ENCODE measurements at places on chromosomes 2 and 18.

DNA sequence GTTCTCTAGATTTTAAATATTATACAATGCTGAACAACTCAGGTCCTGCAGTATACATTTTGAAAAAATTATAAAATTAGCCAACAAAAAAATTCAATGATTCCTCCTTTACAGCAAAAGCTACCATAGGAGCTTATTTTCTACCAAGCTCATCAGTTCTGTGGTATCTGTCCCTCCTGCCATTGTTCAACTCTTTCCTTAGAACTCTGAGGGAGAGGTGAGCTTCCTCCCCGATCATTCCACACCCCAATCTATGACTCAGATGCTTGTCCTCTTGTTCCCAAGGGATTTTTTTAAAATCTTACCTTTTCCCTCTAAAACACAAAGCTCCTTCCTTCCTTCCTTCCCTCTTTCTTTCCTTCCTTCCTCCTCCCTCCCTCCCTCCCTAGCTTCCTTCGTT is 13.5 kb downstream of the DPP4 start:
- no peak for DNase-seq

GRCh38 chr2:215531284-215531683 is 95.4 kb upstream of the FN1 start:
- no peak for DNase-seq

DNA sequence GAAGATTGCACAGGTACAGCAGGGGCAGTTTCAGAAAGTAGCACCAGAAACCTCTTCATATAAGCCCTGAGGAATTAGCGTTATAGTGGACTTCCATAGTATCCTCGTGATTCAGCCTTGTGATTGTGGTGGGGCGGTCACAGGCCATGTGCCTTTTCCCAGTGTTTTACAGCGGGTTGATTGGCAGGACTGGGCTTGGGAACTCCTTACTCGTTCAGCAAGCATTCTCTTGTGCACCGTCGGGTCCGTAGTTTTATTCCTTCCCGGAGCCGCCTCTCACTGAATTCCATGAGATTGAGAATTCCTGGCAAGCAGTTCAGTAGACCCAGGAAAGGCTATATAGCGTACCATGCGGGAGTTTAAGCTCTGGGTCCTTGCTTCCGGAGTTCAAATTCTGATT is 5.2 kb downstream of the COPS8 start:
- DNase-seq: no peak

- DNase-seq: no peak
Observed at GRCh38 chr18:57547260-57547659, 39.2 kb downstream of the FECH start.

- peak; percentile 49 for DNase-seq
Observed at GRCh38 chr2:69798290-69798908, 31.1 kb upstream of the GMCL1 start.

GRCh38 chr2:30643674-30644073 is 163.6 kb downstream of the CAPN13 start:
- no peak for DNase-seq

DNA sequence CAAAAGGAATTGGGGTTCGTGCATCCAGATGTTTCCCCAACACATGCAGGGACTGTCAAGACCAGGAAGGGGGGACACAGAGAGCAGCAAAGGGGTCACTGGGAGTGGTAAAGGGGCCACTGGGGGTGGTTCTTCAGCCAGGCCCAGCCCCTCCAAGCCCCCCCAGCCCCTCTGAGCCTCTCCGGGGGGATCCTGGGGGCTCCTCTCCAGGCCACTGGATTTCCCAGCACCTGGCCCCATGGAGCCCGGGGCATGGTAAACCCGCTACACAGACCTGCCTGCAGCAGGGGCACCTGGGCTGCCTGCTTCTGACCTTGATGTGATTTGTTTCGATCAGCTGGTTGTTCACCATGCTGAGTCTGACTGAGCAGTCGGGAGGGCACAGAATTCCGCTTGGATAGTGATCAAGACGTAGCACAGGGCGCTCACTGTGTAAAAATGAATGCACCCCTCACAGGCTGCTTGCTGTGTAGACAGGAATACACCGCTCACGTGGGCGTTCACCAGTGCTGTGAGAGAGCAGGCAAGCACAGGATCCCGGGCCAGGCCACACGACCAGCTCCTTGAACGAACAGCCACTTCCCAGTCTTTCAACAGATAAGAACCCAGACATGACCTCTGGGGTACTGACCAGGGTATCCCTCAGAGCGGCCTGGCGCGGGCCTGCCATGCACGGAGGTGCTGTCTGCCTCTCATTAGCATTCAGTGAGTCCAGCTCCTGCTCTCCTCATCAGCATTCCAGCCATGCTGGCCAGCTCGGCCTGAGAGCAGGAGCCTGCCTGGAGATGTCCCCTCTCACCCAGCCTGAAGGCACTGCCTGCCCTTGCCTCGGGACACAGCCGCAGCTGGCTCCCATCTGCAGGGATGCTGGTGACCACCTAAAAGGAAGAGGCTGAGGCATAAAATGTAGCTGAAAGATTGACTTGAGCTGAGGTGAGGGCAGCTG is 73.3 kb upstream of the OTOS start:
- DNase-seq: no peak

DNA sequence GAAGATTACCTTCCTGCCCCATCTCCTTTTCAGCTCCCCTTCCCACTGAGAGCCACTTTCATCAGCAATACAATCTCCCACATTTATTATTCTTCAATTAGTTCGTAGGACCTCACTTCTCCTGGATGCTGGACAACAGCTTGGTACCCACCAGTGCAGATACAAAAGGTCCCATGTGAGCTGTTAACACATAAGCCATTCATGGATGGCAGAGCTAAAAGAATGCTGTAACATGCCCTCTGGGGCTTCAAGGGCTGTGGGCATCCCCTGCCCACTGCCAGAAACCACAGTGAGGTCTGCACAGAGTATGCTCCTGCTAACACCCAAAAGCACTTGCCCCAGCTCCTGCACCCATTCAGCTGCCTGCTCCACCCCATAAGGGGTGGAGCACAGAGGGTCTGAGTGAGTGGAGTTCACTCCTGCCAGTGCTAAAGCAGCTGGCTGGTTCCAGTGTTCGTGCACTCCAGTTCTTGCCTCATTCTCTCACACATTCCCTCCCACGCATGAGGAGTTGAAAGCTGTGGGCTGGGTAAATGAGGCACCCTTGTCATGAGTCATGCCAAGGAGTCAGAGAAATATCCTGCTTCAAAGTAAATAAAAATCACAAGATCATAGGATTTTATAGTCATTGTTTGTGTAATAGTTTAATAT is 305.9 kb upstream of the TMEFF2 start:
- no peak for DNase-seq

DNA sequence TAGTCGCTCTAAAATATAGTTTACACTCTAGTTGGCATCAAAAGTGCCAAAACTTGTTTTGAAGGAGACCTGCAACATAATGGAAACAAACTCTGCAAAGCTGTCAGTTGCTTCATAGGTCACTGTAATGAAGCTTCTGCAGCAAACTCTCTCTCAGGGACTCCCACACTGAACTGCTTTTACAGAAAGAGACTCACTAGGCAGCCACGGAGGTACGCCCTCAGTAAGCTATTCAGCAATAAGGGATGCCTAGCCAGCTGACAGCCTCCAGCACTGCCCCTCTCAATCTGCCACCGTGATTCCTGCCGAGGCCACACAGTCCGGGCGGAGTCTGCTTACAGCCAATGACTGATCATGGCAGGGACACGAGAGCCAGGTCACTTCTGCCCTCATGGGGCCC is 51.1 kb downstream of the COLEC12 start:
- DNase-seq: no peak

- DNase-seq: peak; percentile 7
Observed at GRCh38 chr2:210199186-210199765, 26.0 kb downstream of the ACADL start.

- DNase-seq: no peak
Observed at GRCh38 chr18:45373286-45373880, 241.9 kb upstream of the SLC14A2 start.

GRCh38 chr2:79009388-79009787 is 16.1 kb upstream of the REG3G start:
- DNase-seq: no peak

- no peak for DNase-seq
Observed at GRCh38 chr2:77017355-77017745, 504.8 kb downstream of the LRRTM4 start.

DNA sequence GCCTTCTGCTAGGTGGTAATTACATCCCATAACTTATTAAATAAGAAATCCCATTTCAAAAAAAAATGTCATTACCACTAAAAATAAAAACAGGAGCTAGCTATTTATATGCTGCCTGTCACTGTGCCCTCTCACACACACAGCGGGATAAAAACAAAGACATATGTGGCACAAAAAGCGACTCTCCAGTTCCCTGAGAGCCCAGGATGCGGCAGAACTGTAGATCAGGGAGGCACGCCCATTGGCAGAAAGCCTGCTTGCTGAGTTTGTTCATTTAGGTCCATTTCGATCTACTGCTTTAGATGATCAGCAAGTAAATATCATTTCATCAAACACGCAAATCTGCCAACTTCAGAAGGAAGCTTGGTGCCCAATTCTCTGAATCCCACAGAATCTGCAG is 124.4 kb downstream of the TMEM163 start:
- no peak for DNase-seq

DNA sequence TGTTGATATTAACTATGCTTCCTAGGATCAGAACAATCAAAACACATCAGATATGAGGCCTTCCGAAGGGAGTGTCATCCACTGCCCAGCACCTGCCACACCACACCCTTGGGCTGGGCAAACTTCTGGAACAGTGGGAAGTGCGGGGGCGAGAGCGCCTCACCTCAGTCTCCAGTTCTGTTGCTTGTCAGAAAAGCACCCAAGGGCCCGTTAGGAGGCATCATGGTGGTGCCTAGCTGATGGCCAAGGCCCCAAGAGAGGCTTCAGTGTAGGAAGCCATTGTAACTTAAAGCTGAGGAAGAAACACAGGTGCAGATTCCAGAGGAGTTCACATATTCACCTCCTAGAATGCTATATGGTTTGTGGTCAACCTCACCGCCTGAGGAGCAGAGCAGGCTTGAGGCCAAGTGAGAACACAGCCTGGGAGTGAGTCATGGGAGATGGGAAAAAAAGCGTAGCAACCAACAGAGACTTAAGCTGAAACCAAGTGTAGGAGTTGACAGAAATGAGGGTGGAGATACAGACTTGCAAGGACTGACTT is 85.1 kb upstream of the ATL2 start:
- DNase-seq: no peak

DNA sequence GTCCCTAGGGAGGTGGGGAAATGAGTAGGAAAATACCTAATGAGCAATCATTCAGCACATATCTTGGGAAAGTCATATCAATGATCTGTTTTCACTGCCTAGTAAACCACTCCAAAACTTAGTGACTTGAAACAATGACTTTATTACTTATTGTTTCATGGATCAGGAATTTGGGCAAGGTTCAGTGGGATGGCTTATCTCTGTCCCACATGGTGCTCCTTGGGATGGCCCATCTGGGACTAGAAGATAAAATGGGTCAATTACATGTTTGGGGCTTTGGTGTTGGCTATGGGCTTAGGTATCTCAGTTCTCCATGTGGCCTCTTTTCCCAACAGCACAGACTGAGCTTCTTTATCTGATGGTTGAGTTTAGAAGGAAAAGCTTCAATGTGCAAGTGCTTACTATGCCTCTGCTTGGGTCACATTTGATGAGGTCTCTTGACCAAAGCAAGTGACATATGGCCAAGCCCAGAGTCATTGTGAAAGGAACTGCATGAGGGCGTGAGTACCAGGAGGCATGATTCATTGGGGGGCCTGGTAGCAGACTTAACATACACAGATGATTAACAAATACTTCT is 218.1 kb upstream of the TNP1 start:
- DNase-seq: no peak

DNA sequence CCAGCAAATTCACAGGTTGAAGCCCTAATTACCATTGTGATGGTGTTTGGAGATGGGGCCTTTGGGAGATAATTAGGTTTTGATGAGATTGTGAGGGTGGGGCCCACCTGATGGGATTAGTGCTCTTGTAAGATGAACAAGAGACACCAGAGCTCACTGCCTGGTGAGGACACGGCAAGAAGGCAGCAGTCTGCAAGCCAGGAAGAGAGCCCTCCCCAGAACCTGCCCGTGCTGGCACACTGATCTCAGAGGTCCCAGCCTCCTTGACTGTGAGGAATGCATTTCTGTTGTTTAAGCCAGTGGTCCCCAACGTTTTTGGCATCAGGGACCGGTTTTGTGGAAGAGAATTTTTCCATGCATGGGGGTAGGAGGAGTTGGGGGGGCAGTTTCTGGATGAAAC is 240.7 kb downstream of the KLHL29 start:
- DNase-seq: no peak

- DNase-seq: peak; percentile 91
Observed at GRCh38 chr2:23669413-23670244, 257.3 kb downstream of the ATAD2B start.

DNA sequence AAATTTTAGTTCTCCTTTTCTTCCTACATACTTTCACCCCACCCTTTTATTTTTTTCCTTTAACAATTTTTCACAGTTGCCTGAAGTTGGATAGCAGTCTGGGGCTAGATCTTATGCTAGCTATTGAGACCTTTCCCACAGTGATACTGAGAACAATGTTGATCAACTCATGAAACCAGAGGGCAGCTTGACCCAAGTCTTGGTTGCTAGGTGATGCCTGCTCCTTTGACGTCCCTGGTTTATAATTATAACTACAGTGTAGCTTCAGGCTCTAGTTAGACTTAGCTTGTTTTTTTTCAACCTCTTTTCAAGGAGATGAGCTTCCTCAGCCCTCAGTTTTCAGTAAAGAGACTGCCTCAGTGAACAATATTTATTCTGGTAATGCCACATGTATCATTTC is 648.5 kb downstream of the IRS1 start:
- DNase-seq: no peak

GRCh38 chr2:153027533-153027932 is 309.1 kb downstream of the ARL6IP6 start:
- no peak for DNase-seq

GRCh38 chr2:33859811-33860461 is 260.8 kb upstream of the FAM98A start:
- DNase-seq: peak; percentile 7

GRCh38 chr2:105490204-105490603 is 91.4 kb upstream of the FHL2 start:
- no peak for DNase-seq

DNA sequence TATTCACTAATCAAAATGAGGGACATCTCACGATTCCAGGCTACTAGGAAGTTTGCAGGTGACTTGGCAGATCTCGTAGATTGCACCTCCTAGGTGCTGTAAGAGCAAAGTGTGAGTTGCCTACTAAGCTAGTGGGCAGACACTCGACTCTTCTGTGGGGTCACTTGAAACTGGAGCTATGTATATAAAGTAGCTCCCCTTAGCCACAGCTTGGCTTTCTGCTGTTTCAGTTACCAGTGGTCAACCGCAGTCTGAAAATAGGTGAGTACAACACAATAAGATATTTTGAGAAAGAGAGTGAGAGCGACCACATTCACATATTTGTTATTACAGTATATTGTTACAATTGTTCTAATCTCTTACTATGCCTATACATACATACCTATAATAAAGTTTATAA is 23.3 kb downstream of the CTAGE1 start:
- no peak for DNase-seq

- no peak for DNase-seq
Observed at GRCh38 chr18:75070235-75070624, 138.7 kb downstream of the PTGR3 start.

All from muscle of arm (tissue), 14 donors.